ENCODE measurements at places on chromosomes 7 and 10.

GRCh38 chr10:15363031-15363430, 8.1 kb downstream of the FAM171A1 start:
- no peak for DNase-seq

- DNase-seq: peak; percentile 53
These were observed 191.7 kb upstream of the IMMP2L start for GRCh38 chr7:111753968-111754367.

- DNase-seq: no peak
These were observed 27.9 kb downstream of the GNG11 start for GRCh38 chr7:93949423-93949822.

GRCh38 chr10:15182540-15183207, 14.2 kb upstream of the NMT2 start:
- no peak for DNase-seq

GRCh38 chr7:149642589-149642988, 130.8 kb downstream of the ZNF467 start:
- no peak for DNase-seq

- DNase-seq: no peak
These were observed 426.4 kb upstream of the FZD8 start for GRCh38 chr10:36068542-36068941.

Measured in globus pallidus (tissue), 1 donor.